ENCODE measurements at places on chromosomes 7 and 10.

DNA sequence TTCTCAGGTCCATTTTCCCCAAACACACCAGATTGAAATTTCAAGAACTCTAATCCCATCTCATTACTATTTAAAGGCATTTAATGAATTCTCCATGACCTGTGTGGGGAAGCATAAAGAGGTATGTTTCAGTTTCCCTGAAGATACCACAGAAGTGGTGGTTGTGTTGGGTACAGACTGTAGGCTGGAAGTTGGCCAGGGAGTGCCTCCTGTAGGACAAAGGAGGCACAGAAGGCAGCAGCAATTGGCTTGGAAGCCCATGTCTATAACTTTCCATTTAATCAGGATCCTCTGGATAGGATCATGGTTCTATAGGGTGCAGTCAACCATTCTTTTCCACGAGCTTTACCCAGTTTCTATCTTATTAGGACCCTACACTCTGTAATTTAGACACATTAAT is 8.6 kb upstream of the BET1 start:
- DNase-seq, result no peak

DNA sequence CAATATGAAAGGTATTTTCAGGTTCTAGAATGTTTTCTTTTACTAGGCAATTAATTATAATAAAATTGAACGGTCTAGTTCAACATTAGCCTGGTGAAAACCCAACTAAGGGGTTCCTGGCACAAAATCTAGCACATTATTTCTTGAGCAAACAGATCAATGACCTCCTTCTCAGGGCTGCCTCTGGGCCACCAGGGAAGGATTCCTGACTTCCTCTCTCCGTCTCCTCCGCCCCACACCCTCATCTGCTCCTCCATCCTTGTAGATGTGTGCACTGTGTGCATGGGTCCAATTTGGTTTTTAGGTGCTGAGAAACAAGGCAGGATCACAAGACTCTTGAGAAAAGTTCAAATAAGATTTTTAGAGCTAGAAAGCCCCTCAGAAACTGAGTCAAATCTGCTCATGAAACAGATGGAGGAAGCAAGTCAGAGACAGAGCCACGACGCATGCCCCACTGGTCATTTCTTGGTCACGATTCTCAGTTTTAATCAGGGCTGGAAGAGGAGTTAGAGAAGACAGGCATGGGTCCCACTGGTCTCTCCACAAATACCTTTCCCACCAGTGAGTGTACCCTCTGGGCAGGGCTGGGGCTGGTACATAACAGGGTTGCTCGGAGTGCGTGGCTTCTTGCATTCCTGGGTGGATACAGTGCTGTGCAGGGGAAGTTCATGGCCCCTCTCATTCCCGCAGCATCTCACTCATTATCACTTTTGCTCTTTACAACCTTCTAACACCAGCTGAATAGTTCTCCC is 3.8 kb downstream of the TRPV6 start:
- DNase-seq, result no peak

DNA sequence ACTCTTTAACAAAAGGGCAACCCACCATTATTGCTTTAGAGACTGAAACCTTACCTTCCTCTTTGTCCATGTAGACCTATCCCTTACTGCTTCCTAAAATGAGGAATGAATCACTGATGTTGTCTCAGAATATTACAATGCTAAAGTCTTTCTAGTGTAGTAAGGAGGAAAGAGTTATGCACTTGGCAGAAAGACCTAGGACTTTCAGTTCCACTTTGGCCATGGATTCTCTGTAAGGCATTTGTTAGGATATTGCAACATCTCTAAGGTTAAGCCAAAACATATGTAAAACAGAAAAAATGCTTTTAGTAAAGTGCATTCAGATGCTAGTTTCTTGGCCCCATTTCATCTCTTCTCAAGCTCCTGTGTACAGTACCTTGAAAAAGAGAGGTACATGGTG is 230.9 kb downstream of the PARD3 start:
- DNase-seq, result no peak

GRCh38 chr10:119447421-119447820 is 95.1 kb downstream of the RGS10 start:
- DNase-seq, result no peak

DNA sequence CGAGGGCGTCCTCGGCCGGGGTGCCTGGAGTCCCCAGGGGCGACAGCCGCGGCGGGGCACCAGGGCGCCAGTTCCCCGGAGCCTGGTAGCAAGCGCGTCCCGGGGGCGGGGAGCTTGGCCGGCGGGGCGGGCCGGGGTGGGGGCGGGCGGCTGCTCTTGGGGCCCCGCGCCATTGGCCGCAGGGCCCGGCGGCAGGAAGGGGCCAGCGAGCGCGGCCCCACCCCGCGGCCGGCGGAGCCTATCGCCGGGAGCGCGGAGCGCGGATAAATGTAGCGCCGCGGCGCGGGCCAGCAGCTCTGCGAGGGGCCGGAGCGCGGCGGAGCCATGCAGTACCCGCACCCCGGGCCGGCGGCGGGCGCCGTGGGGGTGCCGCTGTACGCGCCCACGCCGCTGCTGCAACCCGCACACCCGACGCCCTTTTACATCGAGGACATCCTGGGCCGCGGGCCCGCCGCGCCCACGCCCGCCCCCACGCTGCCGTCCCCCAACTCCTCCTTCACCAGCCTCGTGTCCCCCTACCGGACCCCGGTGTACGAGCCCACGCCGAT is at the start of gene HHEX:
HHEX (plus strand) TSS at position 293 of the 548 bp plus-strand sequence; CDS start at position 325, 32 bp downstream.
- peak; percentile 67 for DNase-seq

GRCh38 chr7:155228459-155228845 is 69.2 kb upstream of the INSIG1 start:
- DNase-seq, result no peak

- no peak for DNase-seq
Measured at GRCh38 chr10:132381741-132382140, 15.3 kb upstream of the PWWP2B start.

- DNase-seq, result peak; percentile 57
Measured at GRCh38 chr10:13371897-13372470, 23.9 kb upstream of the SEPHS1 start.

DNA sequence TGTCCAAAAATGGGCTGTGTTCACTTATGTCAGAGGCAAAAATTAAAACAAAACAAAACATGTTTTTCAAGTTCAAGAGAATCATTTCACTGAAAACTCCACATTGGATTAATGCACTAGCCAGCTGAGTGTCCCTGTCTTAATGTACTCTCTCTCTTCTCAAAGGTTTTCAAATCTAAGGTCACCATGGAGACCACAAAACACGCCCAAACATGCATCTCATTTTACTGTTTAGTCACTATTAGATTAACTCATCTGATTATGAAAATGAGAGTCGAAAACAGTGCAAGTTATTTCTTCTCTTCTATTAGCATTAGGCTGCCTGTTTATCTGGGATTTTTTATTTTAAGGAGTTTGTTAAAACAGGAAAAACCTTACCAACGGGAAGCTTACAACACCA is 70.8 kb upstream of the ASAH2 start:
- DNase-seq, result peak; percentile 82

DNA sequence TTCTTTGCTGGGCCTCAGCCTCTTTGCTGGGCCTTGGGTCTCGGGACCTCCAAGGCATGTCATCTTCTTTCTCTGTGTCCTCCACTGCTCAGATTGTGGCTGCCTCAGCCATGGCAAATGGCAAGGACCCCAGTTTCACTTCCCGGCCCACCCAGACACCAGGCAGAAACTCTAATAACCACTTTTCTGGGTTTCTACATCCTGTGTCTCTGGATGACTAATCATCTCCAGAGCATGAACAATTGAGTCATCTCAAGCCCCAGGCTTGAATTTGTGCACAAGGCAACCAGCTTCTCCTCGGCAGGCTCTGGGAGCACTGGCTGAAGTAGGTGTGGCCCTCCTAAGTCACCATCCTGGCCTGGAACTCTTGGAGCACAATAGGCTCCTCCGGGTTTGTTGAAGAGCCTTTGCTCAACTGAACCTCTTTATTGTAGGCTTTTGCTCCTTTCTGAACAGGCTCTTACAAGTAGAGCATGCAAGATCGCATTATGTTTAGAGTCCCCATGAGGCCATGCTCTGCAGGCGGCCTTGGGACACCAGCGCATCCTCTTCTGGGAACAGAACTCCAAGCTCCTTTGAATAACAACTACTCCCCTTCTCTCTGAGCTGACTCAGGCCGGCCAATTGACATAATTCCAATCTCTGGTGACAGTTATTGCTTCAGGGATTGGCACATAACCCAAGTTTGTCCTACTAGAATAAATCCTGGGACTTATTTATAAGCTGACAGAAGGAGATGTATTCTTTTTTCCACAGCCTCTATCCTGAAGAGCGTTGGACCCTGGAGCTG is 218.1 kb downstream of the WDR11 start:
- peak; percentile 42 for DNase-seq

- DNase-seq, result no peak
Measured at GRCh38 chr10:51308116-51308515, 233.8 kb downstream of the PRKG1 start.

- no peak for DNase-seq
Measured at GRCh38 chr7:82803411-82803810, 359.3 kb downstream of the PCLO start.

GRCh38 chr10:95374597-95375209 is 83.9 kb upstream of the PDLIM1 start:
- DNase-seq, result peak; percentile 58

DNA sequence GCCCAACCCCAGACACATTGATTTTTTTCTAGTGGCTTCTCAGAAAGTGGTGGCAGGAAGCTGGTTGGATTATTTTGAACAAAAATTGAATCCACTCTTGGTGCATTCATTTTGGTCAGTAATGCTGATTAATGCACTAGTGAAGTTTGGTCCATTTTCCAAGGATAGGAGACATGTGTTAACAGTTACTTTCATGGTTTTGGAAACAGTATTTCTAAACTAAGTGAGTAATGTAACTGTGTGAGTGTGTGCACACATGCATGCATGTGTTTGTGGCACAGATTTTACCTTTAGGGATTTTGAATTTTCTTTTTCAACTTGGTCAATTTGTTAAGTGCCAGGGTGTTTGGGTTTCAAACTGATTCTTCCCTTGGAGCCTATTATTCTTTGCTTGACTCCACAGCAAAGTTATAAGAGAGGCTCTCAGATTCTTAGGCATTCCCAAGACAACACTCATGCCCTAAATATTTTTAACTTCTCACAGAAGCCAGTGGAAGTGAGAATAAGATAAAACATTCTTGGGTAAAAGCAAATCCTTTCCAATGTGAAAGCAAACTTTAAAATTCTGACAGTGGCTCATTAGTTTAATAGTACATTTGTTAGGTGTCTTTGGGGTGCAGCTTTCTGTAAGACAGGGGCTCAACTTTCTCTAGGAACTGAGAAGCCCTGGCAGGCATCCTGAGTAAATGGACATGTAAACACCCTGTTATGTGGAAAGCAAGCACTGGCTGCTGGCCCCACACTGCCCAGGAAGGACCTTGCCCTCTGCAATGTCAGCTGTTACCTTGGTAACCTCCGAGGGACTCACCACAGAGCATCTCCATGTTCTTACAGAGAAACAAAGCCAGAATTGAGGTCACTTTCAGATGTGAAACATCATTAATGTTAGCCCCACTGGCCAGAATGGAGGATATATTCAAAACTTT is 68.4 kb downstream of the ASAH2B start:
- no peak for DNase-seq

- peak; percentile 73 for DNase-seq
Measured at GRCh38 chr7:99312316-99313203, 13.1 kb upstream of the ARPC1A start.

DNA sequence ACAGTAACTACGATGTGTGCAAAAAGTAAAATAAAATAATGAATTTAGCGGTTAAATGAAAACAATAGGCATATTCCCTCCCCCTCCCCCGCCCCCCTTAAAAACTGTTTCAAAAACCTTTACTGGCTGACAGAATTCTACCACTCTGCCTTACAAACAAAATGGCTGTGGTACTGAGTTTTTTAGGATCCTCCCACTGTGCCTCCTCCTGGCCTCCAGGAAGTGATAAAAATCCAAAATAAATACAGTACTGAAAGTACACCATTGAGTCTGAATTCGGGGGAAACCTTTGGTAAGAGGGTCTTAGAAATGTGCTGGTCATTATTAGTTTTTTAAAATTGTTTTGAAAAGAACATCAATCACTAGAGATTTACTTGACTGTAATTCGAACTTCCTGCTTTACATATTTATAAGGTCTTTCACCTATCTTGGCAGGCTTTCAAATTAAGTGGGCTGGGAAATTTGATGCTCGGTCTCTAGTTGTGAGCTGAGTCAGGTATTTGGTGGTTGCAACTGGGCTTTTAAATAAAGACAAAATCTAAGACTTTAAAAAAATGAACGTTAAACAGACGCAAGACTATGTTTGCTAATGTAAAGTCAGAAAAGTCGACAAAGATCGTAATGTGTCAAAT is 32.5 kb upstream of the EPC1 start:
- peak; percentile 33 for DNase-seq

- no peak for DNase-seq
Measured at GRCh38 chr10:22613011-22613410, 101.4 kb downstream of the PIP4K2A start.

DNA sequence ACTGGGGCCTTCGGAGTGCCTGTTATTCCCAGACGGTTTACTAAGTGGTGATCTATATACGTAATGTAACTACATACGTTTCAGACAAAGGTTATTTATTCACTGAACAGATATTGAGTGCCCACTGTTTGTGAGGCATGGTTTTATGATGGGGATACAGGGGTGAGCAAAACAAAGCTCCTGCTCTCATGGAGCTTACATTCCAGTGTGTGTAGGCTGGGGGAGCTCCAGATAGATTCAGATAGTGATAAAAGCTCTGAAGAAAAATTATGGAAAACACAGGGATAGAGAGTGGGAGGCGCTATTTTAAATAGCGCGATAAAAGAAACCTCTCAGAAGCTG is 466 bp upstream of the DNAJB12 start:
- no peak for DNase-seq

- DNase-seq, result no peak
Measured at GRCh38 chr7:107471292-107472070, 1.6 kb downstream of the GPR22 start.

GRCh38 chr10:28664369-28664740 is 13.0 kb upstream of the BAMBI start:
- DNase-seq, result no peak

DNA sequence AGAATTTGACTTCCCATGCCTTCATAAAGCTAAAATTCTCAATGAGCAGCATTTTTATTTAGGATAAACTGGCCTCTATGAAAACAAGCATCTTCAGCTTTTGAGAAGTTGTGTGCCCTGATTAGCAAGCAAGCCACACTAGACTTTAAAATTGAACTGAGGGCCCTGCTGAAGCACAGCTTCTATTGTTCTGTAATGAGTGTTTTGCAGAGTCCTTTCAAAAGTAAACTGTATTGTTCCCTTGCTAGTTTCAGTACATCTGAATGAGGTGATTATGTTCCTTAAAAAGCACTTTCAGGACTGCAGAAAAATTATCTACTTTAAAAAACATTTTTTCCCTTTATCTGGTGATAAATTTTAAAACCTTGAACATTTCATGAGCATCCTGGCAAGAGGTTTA is 113.3 kb upstream of the PRPS1L1 start:
- DNase-seq, result no peak

DNA sequence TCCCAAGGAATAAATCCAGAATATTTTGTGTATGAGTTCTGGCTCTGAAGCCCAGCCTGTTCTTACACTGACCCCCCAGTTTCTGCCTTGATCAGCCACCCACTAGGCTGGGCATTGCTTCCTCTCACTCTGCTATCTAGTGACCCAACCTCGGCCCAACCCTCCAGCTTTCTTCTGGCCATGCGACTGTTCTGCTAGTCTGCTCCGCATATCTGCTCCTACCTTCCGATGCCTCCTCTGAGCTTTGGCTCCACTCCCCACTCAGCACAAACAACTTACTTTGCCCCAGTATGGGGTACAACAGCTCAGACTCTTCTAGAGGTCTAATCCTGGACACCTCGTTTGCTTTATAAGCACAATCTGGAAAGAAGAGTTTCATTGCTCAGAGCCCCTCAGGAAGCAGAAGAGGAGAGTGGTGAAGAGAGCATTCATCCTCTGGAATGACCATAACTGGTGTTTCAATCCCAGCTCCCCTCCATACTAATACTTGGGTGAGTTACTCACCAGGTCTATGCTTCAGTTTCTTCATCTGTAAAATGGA is 99.6 kb downstream of the NPSR1 start:
- no peak for DNase-seq
